Sciatic nerve (tissue), 2 donors: ENCODE measurements at places on chromosomes 4 and X.

- no peak for DNase-seq
These were observed 5.9 kb downstream of the ZFYVE28 start for GRCh38 chr4:2412534-2412884.

GRCh38 chrX:10175319-10175871 lies 18.6 kb downstream of the CLCN4 start:
- no peak for DNase-seq

DNA sequence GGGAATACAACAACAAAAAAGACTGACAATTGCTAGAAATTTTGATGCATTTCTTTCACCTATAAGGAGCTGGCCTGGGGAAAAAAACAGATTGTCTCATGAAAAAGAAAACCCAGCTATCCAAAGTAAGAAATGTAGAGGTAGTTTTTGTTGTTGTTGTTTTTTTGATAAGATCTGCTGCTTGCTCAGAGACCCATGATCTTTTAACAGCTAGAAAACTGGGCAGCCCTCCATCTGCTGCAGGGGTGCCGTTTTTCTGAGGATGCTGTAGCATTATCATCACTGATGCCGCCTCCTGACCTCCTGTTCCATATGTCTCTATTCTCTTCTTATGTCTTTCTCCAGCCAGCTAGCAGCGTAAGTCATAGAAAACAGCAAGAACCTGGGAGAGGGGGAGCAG lies 98.3 kb downstream of the BMPR1B start:
- DNase-seq = no peak

DNA sequence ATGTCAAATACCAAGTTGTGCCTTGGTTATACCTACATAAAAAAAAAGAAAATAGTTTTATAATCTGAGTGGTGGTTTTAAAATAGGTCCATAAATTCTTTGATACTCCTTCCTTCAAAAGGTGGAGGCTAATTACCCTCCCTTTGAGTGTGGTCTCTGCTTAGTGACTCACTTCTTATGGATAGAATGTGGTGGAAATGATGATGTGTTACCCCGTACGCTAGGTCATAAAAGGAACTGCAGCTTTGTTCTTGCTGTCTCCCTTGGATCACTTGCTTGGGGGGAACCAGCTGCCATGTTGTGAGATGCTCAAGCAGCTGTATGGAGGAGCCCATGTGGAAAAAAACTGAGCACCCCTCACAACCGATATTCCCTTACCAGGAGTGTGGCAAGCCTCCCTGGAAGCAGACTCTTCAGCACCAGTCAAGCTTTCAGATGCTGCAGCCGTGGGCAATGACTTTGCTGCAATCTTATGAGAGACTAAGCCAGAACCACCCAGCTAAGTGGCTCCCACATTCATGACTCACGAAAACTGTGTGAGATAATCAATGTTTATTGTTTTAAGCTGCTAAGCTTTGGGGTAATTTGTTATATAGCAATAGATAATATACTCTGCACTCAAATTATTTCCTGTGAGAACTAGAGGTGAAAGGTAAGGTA lies 195.0 kb upstream of the GATB start:
- no peak for DNase-seq

- no peak for DNase-seq
These were observed 246.3 kb downstream of the NDST4 start for GRCh38 chr4:114866901-114867670.

- no peak for DNase-seq
These were observed 101.1 kb downstream of the ATP8A1 start for GRCh38 chr4:42555828-42556227.

- no peak for DNase-seq
These were observed 99.0 kb downstream of the ASB9 start for GRCh38 chrX:15170927-15171326.

GRCh38 chrX:13208281-13208935 lies 111.4 kb downstream of the ATXN3L start:
- no peak for DNase-seq

- no peak for DNase-seq
These were observed 140.4 kb downstream of the NSUN7 start for GRCh38 chr4:40890199-40890598.
